ENCODE measurements at places on chromosomes 7 and 10. TPM values are rescaled to one million over a fixed set of nuclear protein-coding genes. Genes with fewer than 3 reads are reported as not detected.

FBXL13 gene
- total RNA-seq = 0.41 TPM

ATOH7 gene
- total RNA-seq = 0.15 TPM

CCDC136 gene
- total RNA-seq = 2.2 TPM

PRF1 gene
- not detected for total RNA-seq

CH25H gene
- 0.36 TPM for total RNA-seq

MYH16 gene
- 0.50 TPM for total RNA-seq

NKX2-3 gene
- total RNA-seq = 0.08 TPM

CYP26C1 gene
- total RNA-seq = not detected

ZEB1 gene
- 6.2 TPM for total RNA-seq

TAF3 gene
- total RNA-seq = 6.8 TPM

EGR2 gene
- total RNA-seq = 0.33 TPM

CCL24 gene
- total RNA-seq = not detected

TRPV5 gene
- total RNA-seq = not detected

CAV2 gene
- total RNA-seq = 188 TPM

CALHM3 gene
- total RNA-seq = 0.47 TPM

VWA2 gene
- total RNA-seq = not detected

SLC26A5 gene
- total RNA-seq = not detected
